ENCODE measurements at places on chromosomes 11 and 22.

DNA sequence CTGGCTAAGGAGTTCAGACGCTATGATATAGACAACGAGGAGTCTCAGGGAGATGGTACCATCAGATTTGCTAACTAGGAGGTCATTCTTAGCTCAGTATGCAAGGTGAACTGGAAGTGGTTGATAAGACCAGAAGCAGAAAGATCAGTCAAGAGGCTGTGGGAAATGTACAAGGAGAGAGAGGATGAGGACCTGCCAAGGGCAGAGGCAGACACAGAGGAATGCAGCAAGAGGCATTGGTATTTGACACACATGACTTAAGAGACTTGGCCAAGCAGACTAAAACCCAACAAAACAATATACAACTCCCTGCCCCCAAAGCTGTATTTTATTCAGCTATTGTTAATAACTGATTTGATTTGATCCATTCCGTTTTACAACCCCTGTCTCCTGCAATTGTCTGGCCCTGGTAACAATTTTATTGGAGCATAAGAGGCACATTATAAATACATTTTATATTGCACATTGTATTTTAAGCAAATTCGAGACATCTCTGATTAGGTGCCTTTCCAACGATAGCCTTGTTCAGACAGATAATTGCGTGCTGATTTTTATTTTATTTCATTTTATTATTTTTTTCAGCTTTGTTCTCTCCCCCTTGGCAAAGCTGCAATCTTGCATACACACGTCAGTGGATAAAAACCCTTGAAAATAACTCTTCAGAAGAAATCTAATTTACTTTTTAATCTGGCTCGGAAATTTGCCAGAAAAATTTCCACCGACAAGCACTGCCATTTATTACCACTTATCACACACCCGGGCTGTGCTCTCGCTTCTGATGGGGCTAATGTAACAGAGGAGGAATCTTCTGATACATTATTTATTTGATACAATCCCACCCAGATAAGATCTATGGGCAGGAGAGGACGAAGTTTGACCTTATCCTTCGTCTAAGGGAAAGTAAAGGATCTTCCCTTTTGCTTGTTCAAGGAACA, 237.8 kb downstream of the NXPE2 start:
- DNase-seq: no peak

- DNase-seq: no peak
Observed at GRCh38 chr22:49959782-49960158, 802 bp upstream of the PIM3 start.

DNA sequence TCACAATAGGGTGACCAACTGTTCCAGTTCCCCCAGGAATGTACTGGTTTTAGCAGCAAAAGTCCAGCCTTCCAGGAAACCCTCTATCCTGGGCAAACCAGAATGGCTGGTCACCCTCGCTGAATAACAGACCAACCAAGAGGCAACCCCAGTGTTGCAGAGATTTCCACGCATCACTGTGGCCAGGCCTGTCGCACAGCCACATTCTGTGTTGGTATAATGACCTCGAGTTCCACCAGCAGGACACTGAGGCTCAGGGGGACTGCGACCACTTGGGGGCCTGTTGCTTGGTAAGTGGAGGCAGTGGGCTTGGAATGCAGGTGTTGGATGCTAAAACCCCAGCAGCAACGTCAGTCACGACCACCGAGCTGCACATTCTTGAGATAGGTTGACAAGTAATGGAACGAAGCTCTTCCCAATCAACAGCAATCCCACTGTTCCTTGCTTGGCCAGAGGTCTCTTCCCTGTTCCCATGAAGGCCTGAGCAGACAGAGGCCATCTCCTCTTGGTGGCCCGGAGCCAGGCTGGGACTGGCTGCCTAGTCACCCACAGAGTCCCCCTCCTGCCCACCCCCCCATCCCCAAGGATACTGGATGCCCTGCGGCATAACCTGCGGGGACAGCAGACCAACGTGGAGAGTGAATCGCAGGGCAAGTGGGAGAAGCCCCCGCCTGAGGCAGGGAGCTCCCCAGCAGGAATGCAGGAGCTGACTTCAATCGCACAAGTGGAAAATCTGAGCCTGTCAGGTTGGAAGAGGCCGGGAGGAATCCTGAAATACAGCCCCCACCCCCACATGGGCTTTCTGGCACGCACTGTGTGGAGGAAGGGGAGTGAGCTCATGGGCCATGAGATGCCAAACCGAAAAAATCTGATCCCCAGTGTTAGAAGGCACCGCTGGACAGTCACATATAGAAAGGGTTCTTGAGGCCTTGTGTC, 43.4 kb upstream of the MN1 start:
- DNase-seq: peak; percentile 79

- DNase-seq: no peak
Observed at GRCh38 chr11:11584530-11584810, 37.3 kb downstream of the GALNT18 start.

GRCh38 chr11:85029964-85030363, 597.2 kb downstream of the DLG2 start:
- no peak for DNase-seq

DNA sequence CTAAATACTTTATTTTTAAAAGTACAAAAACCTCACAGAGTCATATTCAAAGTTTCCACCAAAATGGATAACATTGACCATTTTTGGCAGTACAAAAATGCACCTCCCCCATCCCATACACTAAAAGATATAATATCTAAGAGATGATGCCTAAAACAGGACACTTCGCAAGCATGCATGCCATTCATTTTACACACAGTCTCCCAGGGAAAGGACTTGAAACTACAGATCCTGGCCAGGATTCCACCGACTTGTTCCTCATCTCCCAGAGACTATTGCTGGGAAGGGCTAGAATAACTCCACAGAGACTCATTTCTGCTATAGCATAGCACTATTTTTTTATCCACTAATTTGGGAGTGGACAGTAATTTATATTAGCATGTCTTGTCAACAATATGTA, 81.7 kb downstream of the MTNR1B start:
- no peak for DNase-seq

DNA sequence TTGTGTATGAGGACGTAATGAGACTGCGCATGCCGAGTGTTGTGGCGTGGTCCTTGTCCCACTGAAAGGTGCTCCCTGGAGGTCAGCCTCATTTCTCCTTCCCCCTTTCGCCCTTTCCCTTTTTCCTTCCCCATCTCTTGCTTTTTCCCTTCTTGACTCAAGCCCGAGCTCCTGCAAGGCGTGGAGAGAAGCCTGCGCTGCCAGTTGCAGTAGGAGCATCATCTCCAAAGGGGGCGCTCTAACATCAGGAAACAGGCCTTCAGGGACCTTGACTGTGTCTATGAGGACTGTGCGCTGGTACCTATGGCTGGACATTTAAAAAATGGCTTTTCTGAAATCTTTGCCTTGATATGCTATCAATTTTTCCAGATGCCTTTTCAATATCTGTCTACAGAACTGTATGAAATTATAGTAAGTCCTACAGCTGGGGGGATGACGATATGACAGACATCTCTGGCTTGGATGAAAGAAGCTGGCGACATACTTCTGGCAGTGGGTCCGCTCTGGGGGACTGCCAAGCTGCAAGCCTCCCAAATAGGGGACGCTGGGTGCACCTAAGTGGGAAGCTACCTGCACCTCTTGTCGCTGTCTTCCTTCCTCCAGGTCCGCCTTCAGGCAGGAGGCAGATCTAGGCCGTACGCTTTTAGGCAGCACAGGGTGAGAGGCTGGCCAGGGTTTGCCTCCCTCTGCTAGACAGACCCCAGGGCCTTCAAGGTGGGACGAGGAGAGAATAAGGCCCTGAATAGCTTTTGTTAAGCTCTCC, 96.5 kb downstream of the NXPE2 start:
- DNase-seq: peak; percentile 60

GRCh38 chr11:75633409-75634066, 35.3 kb downstream of the MAP6 start:
- DNase-seq: no peak

DNA sequence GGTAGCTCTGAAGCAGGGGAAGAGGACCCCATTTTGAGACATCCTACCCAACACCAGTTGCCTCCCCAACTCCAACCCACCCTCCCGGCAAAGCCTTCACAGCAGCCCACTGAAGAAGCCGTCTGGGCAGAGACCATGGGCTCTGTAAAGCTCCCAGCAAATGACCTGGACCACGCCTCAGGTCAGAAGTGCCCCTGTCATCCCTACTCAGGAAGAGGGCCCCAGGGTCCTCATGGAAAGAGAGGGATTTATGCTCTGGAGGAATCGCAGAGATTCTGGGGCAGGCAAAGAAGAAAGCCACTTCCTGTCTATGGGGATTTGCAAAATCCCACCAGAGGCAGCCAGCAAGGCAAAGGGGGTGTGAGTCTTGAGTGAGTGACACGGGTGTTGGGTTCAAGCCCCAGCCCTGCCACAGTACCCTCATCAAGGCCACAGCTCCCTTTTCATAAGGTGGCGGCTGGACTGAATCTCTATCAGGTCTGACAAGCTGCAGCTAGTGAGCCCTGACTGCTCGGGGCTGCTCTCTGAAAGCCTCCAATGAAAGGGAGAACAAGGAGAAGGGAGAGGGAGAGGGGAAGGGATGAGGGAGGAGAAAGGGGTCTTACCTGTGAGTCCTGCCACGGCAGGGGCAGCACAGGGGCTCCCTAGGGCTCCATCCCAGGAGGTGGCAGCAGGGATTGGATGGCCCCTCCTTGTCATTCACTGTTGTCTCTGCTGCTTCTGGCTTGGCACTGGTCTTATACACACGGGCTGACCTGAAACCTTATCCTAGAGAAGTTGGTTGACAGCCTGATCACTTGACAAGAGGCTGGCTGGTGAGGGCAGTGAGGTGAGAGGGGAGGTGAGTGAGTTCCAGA, at the start of gene UCP3:
UCP3 (minus strand) TSS at position 713 of the 857 bp plus-strand sequence. CDS start 2,043 bp downstream, outside the sequence.
- DNase-seq: no peak

Measured in hindlimb muscle (tissue), 1 donor.